ENCODE measurements at places on chromosomes 6 and 20.

DNA sequence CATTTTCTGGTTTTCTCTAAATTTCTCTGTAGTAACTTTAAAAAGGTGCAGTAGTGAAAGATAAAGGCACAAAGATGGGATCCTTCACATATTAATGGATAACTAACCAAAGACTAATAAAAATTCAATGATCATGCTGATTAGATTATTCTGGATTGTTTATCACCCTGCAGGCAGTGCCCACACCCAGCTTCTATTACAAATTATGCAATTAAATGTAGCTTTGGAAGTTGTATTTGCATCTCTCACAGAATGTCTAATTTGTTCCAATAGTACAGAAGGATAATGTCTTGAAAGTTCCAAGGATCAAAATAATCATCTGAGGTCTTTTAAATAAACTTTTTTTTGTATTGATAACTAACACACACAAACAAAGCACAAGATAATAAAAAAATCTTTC, 837.6 kb downstream of the HACE1 start:
- DNase-seq: no peak

- DNase-seq: no peak
These were observed 211.9 kb downstream of the CDH26 start for GRCh38 chr20:60170116-60170515.

GRCh38 chr6:57017841-57018240, 28.7 kb upstream of the KIAA1586 start:
- DNase-seq: no peak

DNA sequence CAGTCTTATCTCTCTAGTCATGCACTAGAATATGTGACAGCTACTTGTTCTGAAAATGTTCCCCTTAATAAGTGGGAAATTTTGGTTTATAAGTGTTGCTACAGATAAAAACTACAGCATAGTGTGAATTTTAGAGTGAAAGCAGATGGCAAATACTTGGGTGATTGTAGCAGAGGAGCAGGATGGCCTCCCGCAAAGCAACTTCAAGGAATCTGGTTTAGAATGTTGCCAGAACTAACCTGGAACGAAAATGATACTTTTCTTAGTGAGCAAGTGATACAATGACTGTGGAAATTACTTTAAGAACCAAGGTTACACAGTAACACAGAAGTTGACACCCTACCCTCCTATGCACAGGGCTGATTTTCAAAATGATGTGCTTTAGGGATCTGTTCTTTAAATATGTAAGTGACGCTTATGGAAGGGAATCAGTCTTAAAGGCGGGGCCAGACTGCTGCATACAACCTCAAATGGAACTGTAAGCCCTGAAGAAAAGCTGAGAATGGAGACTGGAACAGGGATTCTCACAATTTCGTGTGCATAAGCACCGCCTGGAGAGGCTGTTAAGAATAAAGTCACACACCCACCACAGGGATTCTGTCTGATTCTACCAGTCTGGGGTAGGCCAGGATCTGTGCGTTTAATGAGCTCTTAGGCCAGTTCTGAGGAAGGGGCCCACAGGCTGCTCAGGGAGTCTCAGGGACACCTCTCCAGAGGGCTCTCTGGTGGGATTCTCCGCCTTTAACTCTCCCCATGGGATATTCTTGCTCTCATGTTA, 97.9 kb downstream of the FYN start:
- no peak for DNase-seq

DNA sequence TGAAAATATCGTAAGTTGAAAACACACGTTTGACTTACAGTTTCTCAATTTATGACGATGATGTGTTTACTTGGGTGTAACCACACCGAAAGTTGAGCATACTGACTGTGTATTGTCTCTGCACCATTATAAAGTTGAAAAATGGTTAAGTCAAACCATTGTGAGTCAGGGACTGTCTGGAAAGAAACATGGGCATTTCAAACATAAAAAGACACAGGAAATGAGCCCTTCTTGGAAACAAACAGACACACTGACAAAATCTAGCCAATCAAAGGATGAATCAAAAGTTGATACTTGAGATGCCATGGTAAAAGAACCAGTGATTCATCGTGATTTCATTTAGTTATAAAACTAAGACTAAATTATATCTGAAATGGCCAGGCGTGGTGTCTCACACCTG, 5.3 kb downstream of the POPDC3 start:
- no peak for DNase-seq

GRCh38 chr20:24649787-24650490, 180.5 kb downstream of the SYNDIG1 start:
- DNase-seq: no peak

All from vagina (tissue), 2 donors.